COLO829 (cell line): ENCODE measurements at places on chromosomes 11 and 22.
A peak's percentile ranks its signal among the peaks of the same experiment; 100 is the strongest.

DNA sequence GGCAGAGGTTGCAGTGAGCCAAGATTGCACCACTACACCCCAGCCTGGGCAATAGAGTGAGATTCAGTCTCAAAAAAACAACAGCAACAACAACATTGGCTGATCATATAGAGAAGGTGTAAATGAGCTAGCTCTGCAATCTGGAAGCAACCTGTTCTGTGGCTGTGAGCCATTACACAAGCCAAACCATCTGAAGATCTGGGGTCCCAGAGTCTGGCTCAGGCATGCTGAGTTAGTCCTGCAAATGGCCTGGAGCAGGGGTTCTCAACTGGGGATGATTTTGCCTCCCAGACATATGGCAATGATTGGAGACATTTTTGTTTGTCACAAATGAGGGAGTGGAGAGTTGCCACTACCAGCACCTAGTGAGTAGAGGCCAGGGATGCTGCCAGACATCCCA lies 42.3 kb upstream of the RAB1B start:
- no peak for DNase-seq

- DNase-seq: no peak
Observed at GRCh38 chr11:8375460-8375859, 111.8 kb upstream of the LMO1 start.

- DNase-seq: peak; percentile 81
Observed at GRCh38 chr22:17637490-17638181, 921 bp upstream of the BCL2L13 start.

DNA sequence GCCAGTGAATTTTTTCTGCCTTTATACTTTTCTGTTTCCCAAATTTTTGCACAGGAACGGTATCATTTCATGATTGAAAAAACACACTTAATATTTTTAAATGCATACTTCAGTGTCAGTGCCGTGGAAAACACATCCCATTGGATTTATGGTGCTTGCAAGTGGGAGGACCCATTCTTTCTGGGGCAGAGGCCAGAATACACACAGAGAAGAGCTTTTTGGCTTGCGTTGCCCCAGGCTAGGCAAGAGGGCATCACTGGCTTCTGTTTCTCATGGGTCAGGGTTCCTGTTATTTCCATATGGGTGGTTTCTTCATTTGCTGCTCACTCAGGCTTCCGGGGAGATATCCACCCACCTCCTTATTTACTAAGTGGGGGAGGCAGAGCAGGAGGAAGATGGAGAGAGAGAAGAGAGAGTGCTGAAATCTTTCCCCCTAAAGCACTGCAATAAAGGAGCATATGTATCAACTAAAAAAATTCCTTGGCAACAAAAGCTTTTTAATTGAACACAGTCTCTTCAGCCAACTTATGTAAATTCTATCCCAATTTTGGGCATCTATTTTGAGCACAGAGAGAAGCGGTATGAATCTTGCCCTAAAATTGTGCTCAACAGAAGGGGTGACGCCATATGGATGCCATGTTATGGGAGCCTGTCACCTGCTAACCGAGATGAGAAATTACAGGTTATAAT lies 66.0 kb upstream of the KIRREL3 start:
- DNase-seq: no peak

- no peak for DNase-seq
Observed at GRCh38 chr11:11148104-11148509, 204.9 kb downstream of the CSNK2A3 start.

- DNase-seq: no peak
Observed at GRCh38 chr11:66324664-66325063, 7.8 kb upstream of the CD248 start.

DNA sequence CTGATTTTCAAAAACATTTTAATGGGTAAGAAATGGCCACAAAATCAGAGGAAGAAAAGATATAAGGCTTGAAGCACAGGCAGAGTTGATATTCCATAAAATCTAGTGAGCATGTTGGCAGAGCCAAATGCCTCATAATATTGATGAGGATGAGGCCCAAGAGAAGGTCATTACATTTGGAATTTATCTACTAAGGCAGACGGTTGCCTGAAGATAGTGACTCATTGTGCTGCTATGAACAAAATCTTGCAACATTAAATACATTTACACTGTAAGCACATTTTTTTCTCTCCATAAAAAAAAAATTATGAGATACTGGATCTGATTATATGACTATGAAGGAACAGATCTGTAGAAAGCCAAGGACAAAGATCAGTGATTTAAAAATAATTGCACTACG lies 881.4 kb upstream of the CHORDC1 start:
- DNase-seq: peak; percentile 28

DNA sequence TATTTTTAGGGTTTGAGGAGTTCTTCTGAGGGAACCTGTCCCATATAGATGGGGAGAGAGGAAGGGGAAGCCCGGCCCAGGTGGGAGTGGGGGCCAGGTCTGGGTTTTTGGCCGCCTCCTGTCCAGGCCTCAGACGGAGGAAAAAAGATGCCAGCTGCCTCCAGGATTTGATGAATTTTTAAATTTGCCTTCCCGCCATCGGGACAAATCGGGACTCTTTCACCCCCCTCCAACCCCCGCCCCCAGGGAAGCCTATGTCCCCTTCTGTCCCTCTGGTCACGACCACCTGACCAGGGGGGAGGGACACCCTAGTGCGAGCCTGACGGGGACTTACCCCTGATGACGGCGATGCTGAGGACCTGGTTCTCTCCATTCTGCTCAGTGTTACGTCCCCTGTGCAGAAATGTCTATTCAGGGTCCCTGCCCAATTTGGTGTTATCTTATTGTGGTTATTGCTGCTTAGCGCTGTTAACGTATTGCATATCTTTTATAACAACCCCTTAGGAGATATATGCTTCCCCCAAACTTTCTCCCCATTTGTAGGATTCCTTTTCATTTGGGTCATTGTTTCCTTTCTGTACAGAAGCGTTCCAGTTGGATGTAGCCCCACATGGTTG lies 115.9 kb upstream of the GRK3 start:
- no peak for DNase-seq

GRCh38 chr11:5363679-5364078 lies 12.4 kb downstream of the OR51B6 start:
- no peak for DNase-seq

- peak; percentile 85 for DNase-seq
Observed at GRCh38 chr22:37842015-37842793, 1.9 kb downstream of the ANKRD54 start.

DNA sequence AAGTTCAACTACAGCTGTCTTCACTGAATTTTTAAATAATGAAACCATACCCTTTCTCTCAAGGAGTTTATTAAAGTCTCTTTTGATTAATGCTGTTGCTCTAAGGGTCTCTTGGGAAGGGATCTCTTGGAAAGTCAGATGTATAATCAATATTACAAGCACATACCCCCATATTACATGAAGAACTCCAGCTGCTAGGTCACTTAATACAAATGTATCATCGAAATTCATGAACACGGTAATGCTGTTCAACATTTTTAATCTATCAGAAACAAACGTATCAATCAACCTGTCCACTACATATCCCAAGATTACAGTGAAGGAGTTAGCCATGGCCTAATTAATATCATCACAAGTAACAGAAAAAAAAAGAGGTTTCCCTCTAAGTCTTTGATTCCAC lies 383.2 kb upstream of the ARHGAP42 start:
- DNase-seq: no peak
